Activated CD4-positive, alpha-beta T cell treated with anti-CD3 and anti-CD28 coated beads for 48 hours (primary cell): ENCODE measurements at places on chromosomes 3 and 15.

DNA sequence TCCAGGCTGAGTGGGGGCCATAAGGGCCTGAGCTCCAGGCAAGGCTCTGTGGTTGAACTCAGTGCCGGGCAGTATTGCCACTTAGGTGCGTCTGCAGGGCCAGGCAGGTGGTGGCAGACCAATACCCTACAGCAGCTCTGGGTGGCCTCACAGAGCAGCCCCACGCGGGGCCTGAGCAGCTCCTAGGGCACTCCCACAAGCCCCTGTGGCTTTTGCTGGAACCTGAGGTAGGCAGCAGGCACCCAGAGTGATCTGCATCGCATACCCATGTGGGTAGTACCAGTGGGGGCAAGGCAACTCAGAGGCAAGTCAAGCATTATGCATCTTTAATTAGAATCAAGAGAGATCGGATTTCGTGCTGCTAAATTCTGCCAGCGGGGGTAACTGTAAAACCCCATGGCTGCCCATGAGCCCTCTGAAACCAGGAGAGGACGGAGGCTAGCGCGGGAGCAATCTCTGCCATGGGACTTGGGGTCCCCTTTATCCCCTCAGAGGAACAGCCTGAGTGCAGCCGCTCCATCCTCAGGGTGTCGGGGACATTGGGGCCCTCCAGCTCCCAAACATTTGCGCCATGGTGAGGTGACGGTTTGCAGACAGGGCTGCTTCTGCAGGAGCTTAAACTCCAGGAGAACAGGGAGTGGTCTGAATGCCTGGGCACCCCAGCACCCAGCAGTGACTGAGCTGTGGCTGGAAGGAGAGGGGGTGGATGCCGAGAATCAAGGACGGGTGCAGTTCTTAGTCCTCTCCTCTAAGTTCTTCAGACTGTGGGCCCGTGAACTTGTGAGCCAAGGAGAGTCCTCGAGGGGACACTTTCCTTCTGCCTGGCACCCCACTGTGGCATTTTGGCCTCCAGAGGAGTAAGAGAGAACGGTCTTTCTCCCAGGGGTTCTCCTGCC lies 62.4 kb upstream of the PCSK6 start:
- DNase-seq = no peak

GRCh38 chr3:165797551-165797950 lies 39.7 kb downstream of the BCHE start:
- DNase-seq = no peak

DNA sequence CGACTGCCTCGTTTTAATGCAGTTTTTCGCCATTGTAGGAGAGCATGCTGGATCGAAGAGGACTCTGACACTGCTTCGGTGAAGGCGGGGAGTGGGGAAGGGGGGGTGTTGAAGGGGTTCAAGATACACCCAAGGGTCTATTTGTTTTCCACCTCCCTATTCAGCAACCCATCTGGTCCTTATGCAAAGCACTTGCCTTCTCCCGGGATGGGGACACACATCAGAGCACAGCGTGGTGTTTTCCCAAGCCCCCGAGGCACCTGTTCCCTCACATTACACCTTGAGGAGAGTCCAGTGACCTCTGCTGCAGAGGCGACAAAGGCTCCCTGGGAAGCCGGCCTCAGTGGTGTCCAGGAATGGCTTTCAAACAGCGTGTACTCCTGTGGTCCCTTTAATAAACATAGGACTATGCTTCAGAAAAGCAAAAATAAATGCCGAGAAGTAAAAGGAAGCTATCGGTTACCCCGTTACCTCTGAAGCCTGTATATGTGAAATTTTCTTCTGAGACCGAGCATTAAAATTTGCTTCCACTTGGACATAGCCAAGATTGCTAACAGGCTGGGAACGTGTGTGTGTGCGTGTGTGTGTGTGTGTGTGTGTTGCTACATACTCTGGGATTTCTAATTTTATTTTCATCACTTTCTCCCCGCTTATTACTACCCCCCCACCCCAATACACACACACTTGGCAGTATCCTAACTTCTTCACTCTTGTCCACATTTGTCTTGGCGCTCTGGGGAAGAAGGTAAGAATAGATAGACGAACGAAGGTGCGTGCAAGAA lies 53.2 kb downstream of the CCDC54 start:
- no peak for DNase-seq

DNA sequence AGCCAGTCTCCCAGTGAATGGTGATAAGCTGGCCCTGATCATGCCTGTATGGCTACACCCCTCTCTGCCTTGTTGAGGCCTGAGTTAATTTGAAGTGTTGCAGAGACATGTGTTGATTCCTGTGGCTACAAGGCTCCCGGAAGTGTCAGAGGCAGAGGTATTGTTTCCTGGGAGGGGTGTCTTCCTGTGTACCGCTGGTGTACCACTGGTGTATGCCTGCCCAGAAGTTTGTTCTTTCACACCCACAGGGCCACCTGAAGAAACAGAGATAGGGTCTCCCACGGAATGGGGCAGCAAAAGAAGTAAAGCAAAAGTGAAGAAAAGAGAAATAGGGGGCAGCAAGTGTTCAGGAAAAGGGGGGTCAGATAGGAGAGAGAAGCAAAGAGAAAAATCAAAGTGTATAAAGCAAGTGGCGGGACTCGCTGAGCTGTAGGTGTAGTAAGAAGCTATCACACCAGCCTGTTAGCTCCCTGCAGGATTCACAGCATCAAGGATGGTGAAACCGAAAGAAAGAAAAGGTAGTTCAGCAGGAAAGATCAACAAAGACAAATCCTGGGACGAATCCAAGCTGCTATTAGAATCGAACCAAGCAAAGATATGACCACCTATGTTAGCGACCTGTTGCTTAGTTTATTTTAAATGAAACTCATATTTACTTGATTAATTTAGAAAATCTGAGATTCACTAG lies 36.6 kb upstream of the CD47 start:
- peak; percentile 62 for DNase-seq

DNA sequence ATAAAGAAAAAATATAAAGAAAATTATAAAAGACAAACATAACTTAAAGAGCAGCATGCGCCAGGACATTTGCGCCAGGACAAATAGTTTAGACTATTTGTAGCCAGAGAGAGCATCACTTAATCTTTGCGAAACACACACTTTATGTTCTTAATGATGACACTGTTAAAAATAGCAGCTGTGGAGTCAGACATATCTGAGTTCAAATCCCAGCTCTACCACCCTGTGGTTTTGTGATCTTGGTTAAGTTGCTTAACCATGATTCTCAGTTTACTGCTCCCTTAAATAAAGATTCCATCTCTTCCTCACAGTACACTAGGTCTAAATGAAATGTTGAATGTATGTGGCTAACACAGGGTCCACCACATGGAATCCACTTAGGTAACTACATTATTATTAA lies 31.4 kb downstream of the KCNMB2 start:
- no peak for DNase-seq

DNA sequence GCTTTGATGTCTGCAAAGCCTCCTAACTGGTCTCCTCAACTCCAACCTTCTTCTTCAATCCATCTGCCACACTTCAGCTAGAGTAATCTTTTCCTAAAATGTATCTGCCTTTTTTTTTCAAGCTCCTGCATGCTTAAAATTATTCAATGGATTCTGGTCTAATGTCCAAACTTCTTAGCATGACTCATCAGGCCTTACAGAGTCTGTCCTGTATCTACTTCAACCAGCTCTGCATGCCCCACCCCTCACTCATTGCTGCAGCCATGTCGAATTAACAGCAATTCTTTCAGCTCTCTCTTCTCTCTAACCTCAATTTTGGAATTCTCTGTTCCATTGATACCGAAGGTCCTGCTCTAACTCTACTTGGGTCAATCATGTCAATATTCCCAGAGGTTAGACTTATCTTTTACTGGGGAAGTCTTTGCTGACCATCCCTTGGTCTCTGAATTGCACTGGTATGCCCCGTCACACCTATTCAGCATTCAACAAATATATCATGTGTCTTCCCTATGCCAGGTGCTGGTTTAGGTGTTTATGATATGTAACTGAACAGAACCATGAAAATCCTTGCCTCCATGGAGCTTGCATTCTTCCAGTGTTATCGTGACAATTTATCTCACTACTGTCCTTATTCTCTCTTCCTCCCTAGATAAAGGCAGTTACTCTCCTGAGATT lies 88.5 kb upstream of the NANOGP8 start:
- no peak for DNase-seq

GRCh38 chr15:73354241-73354640 lies 14.5 kb downstream of the HCN4 start:
- no peak for DNase-seq

DNA sequence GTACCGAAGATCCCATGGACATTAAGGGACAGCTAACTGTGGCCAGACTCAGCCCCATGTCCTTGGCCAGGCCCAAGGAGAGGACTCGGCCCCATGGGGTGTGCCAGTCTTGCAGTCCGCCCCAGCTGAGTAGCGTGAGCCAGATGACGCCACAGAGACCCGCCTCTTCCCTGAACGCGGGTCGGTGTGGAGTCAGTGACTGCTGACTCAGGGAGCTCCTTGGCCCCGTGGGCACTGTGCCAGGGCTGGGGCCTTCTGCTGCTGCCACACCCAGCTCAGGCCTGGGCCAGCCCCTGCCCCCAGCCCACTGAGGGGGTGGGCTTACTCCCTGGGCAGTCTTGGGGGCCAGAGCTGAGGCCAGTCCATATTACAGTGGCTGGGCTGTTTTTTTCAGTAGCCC lies 52.8 kb downstream of the PLXNA1 start:
- DNase-seq = no peak
